Activated naive CD4-positive, alpha-beta T cell treated with anti-CD3 and anti-CD28 coated beads for 36 hours (primary cell): ENCODE measurements at places on chromosomes 11 and 22. TPM values are rescaled to one million over a fixed set of nuclear protein-coding genes. Genes with fewer than 3 reads are reported as not detected.

FGF19 gene
- total RNA-seq = 0.10 TPM

DNA sequence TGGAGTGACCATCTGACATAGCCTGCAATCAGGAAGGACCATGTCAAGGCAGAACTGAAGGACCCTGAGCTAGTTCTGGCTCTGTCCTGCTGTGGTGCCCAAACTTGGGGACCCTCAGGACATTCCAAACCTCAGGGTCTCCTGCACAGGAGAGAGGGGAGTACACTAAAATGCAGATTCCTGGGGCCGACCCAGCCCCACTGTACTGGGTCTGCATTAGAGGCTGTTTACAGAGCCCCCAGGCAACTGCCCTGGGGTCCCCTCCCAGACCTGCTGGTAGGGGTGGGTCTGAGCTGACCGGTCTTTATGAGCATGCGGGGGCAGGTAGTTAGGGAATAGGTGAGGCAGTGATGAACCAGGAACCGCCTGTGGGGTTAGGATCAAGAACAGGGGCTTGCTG lies 6.8 kb downstream of the TRPM5 start:
- DNase-seq = no peak

C11orf42 gene
- total RNA-seq = not detected

NELL1 gene
- total RNA-seq = not detected

AQP11 gene
- 0.24 TPM for total RNA-seq

DNA sequence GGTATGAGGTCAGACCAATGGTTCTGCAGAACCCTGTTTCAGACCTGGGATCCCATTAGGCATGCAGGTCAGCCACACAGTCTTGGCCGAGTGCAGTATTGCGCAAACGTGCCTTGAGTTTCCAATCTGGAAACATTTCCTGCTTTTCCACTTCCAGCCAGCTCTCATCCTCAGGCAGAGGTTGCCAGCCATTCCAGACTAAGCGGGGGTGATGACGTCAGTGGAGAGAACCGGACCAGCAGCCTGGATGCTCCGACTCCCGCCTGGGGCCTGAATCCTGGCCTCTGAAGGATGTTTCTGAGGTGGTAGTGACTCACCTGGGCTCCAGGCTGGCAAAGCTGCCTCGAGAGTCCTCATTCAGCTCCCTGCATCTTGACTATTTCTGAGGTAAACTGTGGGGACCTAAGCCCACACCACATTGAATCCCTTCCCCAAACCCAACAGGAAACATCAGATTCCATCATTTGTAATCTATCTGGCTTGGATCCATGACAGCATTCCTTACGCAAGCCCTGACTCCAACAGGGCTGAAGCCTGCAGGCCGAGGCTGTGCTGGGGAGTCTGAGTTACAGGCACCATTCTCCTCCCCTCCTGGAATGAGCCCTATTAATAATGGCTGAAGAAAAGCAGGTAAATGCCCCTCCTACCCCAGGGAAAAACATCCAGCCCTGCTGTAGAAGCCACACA lies 83.0 kb downstream of the ABTB2 start:
- no peak for DNase-seq

DNA sequence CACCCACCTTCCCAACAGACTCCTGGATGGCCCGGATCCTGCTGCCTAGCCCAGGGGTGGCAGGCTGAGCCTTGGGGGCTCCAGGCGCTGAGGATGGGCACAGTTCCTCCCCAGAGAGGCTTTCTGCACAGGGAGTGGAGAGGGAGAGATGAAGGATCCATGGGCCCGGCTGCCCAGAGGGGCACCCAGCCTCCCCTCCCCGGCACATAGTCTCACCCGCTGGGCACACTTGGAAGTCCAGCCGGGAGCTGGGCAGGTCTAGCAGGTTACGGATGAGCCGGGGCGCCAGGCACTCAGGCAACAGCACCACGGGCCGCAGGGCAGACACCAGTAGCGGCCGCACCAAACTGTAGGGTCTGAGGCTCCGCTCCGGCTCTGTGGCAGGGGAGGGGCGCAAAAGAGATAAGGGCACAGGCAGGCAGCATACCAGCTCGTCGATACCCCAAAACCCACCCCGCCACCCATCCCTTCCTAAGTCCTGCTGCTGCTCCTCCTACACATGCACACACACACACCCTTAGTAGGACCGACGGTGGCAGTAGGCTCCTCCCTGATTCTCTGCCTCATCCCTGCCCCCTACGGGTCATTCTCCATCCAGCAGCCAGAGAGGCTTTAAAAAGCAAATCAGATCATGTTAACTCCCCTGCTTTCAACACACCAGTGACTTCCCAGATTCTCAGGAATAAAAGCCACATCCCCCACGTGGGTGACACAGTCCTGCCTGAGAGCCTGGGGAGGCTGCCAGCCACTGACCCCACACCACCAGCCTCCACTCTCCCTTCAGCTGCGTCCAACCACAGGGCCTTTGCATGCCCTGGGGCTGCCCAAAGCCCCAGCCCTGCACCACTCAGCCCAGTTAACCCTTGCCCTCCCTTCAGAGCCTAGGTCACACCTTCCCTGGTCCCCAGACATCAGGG lies 6.5 kb upstream of the MFNG start:
- DNase-seq = peak; percentile 75

NEFH gene
- 2.5 TPM for total RNA-seq

- no peak for DNase-seq
Measured at GRCh38 chr11:82356316-82356715, 377.3 kb downstream of the FAM181B start.

DNA sequence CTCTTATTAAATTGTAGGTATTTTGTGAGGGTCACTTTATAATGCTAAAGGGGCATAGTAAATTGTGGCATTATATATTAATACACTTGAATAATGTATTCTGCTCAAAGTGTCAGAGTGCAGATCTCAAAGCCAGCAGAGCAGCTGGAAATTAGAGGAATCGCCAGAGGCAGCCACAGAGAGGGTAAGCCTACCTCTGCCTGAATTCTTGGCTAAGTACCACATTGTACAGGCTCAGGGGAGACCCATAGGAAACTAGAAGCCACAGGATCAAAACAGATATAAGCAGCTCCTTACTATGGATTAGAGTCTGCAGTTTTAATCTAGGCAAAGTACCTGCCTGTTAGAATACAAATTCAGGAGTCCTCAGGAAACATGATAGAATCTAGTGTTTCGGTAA lies 249.3 kb downstream of the DDX10 start:
- no peak for DNase-seq

DNA sequence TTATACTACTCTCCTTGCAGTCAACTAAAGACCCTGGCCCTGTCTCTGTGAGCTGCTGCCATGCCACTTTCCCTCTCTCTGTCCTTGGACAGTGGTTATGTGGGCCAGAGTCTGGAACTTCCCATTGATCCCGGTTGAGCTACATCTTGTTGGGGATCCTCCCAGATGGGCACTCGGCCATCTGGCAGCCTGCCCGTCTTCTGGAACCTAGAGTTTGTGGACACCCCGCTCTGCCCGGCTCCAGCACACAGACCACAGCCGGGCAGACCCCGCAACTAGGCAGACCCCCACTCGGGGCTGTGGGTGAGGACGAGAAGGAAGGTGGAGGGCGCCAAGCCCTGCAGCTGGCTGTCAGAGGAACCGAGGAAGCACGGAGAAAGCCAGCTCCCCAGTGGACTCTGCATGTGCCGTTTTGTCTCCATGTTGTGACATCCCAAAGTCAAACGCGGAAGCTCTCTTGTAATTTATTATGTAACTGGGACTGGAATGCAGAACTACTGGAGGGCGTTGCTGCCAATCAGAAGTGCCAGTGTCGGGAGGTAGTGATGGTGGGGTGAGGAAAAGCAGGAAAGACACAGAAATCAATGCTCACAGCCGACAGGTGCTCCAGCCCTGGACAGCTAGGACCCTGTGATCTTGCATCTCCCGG lies 207.7 kb downstream of the CEP164 start:
- DNase-seq = no peak

DNA sequence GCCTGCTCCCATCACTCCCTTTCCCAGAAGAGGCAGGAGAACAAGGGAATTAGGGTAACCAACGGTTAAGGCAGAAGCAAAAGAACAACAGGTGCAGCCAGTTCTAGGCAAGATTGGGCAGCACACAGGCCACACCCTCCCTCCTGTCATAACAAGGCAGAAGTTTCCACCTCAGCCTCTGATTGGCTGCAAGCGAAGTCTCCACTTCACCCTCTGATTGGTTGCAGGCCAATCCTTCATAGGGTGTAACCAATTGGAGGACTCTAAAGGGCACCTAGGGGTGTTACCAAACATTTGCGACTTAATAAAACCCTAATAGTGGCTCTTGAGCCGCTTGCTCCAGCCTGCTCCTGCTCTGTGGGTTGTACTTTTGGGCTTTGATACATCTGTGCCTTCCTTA lies 153.8 kb downstream of the CACNA1I start:
- no peak for DNase-seq

- no peak for DNase-seq
Measured at GRCh38 chr11:128053981-128054931, 533.1 kb downstream of the ETS1 start.

DBX1 gene
- not detected for total RNA-seq

- no peak for DNase-seq
Measured at GRCh38 chr11:99937330-99937729, 749.8 kb upstream of the ARHGAP42 start.

GRCh38 chr22:49728570-49729271 lies 99.0 kb downstream of the BRD1 start:
- DNase-seq = no peak

DNA sequence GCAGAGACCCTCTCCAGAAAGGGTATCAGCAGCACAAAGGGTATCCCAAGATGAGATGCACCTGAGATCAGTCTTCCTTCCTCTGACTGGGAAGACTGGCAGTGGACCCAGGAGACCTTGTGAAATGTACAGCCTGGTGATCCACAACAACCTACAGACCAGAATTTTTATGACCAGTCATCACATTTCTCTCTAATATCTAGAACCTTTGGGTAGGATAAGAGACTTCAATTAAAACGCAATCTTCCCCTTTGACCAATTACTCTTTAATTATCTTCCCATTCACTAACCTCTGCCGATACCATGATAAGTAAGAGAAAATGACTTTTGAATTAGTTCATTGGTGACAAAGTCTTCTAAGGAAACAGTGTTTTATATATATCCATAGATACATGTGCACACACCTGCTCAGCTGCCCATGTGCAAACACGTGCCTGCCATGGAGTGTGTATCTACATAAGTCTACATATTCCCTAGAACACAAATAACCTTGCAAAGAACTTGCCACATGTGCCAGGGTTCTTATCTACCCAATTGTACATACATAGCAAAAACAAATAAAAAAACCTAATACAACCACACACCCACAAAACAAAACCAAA lies 44.2 kb upstream of the SLC5A1 start:
- no peak for DNase-seq

- no peak for DNase-seq
Measured at GRCh38 chr11:45896422-45896984, 10.6 kb downstream of the FREY1 start.

GRCh38 chr11:121522043-121522941 lies 69.5 kb upstream of the SORL1-AS1 start:
- no peak for DNase-seq

WNT7B gene
- total RNA-seq = not detected

PRR33 gene
- 0.07 TPM for total RNA-seq

DNA sequence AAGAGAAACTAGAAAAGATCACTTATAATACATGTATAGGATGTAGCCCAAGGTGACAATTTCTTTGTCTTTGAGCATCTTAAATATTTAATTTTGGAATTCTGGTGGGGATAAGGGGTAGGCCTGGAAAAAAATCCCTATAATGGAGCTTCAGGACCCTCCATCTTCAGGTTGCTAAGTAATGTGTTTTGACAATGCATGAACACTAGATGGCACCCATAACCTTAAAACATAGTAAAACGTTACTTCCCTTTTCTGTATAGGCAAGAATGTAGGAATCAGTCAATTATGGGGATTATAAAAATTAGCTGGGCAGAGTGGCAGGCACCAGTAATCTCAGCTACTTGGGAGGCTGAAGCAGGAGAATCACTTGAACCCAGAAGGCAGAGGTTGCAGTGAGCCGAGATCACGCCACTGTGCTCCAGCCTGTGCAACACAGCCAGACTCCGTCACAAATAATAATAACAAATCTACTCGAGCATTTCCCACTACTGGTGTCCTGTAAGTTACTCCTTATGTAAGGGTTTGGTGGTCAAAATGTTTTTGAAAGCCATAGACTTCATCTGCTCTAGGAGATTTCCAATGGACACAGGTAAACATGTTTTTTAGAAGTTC lies 541.9 kb upstream of the CCDC90B start:
- DNase-seq = no peak

GRCh38 chr11:110968348-110969062 lies 256.3 kb upstream of the ARHGAP20 start:
- DNase-seq = no peak

- DNase-seq = no peak
Measured at GRCh38 chr11:72788241-72788640, 5.6 kb downstream of the STARD10 start.

- DNase-seq = peak; percentile 94
Measured at GRCh38 chr11:613369-613968, 2.3 kb downstream of the IRF7 start.

TRIM49C gene
- total RNA-seq = not detected
